Chondrocyte (in vitro differentiated cells): ENCODE measurements at places on chromosomes 2 and 18. TPM values are rescaled to one million over a fixed set of nuclear protein-coding genes. Genes with fewer than 3 reads are reported as not detected.

Gene GCFC2
- total RNA-seq = 9.2 to 15.0 TPM (median 10.7 TPM) in 3 replicates

Gene ASPRV1
- total RNA-seq = 0.21 to 1.2 TPM (median 0.35 TPM) in 3 replicates

Gene SLC5A7
- not detected in 3 replicates for total RNA-seq

Gene PROKR1
- not detected in 3 replicates for total RNA-seq

Gene PTPRN
- total RNA-seq = 0.67 to 0.87 TPM (median 0.80 TPM) in 3 replicates

Gene AGXT
- total RNA-seq = not detected in 3 replicates

Gene UGT1A3
- total RNA-seq = not detected in 3 replicates

Gene TRIM43
- total RNA-seq = not detected in 3 replicates

Gene TMEM178A
- 1.3 to 2.6 TPM (median 1.4 TPM) in 3 replicates for total RNA-seq

Gene KCNJ3
- 0.07 to 0.51 TPM in 2 of 3 replicates, not detected in the other for total RNA-seq

Gene AKAIN1
- not detected in 3 replicates for total RNA-seq

Gene REG1B
- not detected in 3 replicates for total RNA-seq

Gene TSPYL6
- not detected in 3 replicates for total RNA-seq

Gene BOLL
- not detected in 3 replicates for total RNA-seq

Gene ZNF804A
- not detected in 3 replicates for total RNA-seq

Gene PMAIP1
- 4.1 to 9.9 TPM (median 8.0 TPM) in 3 replicates for total RNA-seq

Gene LYG2
- total RNA-seq = not detected in 3 replicates

Gene DNAJC5G
- not detected in 3 replicates for total RNA-seq

Gene CAPN14
- 0.10 to 0.39 TPM (median 0.15 TPM) in 3 replicates for total RNA-seq

Gene ZBTB7C
- total RNA-seq = 1.00 to 4.4 TPM (median 1.4 TPM) in 3 replicates

Gene PLCL1
- total RNA-seq = 0.44 to 4.1 TPM (median 0.50 TPM) in 3 replicates
